Activated naive CD4-positive, alpha-beta T cell treated with anti-CD3 and anti-CD28 coated beads for 36 hours (primary cell): ENCODE measurements at places on chromosomes 16 and 17. TPM values are rescaled to one million over a fixed set of nuclear protein-coding genes. Genes with fewer than 3 reads are reported as not detected.

Gene SMIM5
- not detected for total RNA-seq

DNA sequence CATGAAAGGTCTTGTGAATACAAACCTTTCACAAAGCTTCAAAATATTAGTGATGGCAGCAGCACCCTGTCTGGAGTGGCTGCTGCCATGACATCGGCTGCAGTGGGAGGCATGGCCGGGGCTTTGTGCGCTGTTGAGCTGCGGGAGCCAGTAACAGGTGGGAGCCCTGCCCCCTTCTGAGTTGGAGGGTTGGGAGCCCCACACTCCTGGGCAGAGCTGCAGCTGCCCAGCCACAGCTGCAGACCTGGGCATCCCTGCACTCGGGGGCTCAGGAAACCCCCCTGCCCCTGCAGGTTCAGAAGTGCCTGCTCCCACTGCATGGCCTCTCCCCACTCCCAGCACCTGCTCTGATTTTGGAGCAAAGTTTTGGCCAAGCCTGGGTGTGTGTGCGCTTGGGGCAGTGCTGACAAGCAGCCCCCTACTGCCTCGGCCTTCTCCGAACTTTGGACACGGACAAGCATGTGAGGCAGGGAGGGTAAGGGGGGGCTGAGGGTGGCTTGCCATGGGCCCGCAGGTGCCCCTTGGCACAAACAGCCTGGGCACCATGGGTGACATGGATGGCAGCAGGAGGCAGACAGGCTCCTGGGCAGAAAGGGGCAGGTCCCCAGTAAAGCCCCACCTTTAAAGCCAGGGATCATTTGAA lies 42.7 kb downstream of the IST1 start:
- H3K4me1 ChIP-seq = peaks cover 5% of the 10 kb centered on the region
- no peaks in the 10 kb centered on the region for H3K27me3 ChIP-seq
- no peak overlapping the region for H3K4me3 ChIP-seq
- no peak for DNase-seq
- peaks cover 1% of the 10 kb centered on the region for H3K36me3 ChIP-seq
- no peak overlapping the region for H3K27ac ChIP-seq

- no peak for DNase-seq
- H3K4me3 ChIP-seq = no peak overlapping the region
- peaks cover 69% of the 10 kb centered on the region for H3K4me1 ChIP-seq
- no peaks in the 10 kb centered on the region for H3K27me3 ChIP-seq
- H3K27ac ChIP-seq = peak overlapping the region; percentile 41
- H3K36me3 ChIP-seq = peaks cover 36% of the 10 kb centered on the region
These were observed 5.9 kb downstream of the GSPT1 start for GRCh38 chr16:11909653-11910545.

GRCh38 chr16:68229431-68230175 lies 6.3 kb downstream of the ESRP2 start:
- peaks cover 5% of the 10 kb centered on the region for H3K36me3 ChIP-seq
- no peak overlapping the region for H3K4me3 ChIP-seq
- peak overlapping the region; percentile 53 for H3K27ac ChIP-seq
- peaks cover 42% of the 10 kb centered on the region for H3K4me1 ChIP-seq

GRCh38 chr17:869086-869485 lies 86.9 kb downstream of the MRM3 start:
- no peak overlapping the region for H3K27ac ChIP-seq
- DNase-seq = no peak
- H3K27me3 ChIP-seq = peaks cover 23% of the 10 kb centered on the region
- H3K4me3 ChIP-seq = no peak overlapping the region
- H3K4me1 ChIP-seq = peaks cover 7% of the 10 kb centered on the region

Gene TNFRSF13B
- total RNA-seq = not detected

DNA sequence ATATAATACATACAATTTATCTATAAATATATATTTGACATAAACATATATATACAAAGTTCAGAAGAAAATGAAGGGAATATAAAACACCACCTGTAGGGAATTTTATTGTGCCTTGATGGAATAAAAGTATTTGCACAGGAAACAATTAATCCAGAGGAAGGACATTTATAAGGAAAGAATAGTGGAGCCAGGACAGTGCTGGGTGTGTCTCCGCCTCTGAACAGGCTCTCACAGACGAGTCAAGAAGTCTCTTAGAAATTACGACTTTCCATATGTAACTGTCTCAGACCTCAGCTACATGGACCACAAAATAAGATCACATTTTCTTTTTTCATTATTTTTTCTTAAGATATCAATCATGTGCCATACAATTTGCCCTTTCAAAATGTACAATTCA lies 93.9 kb downstream of the TMEM114 start:
- DNase-seq = no peak
- no peaks in the 10 kb centered on the region for H3K4me1 ChIP-seq
- H3K27ac ChIP-seq = no peak overlapping the region
- H3K4me3 ChIP-seq = no peak overlapping the region

GRCh38 chr17:3954086-3954485 lies 10.2 kb downstream of the ATP2A3 start:
- H3K4me1 ChIP-seq = peaks cover 26% of the 10 kb centered on the region
- H3K4me3 ChIP-seq = no peak overlapping the region
- peaks cover 8% of the 10 kb centered on the region for H3K36me3 ChIP-seq
- DNase-seq = no peak
- no peak overlapping the region for H3K27ac ChIP-seq

GRCh38 chr17:51725185-51725584 lies 433.3 kb downstream of the CA10 start:
- peaks cover 2% of the 10 kb centered on the region for H3K27me3 ChIP-seq
- H3K27ac ChIP-seq = no peak overlapping the region
- H3K4me3 ChIP-seq = no peak overlapping the region
- H3K4me1 ChIP-seq = no peaks in the 10 kb centered on the region
- no peaks in the 10 kb centered on the region for H3K36me3 ChIP-seq

- no peak overlapping the region for H3K27ac ChIP-seq
- H3K4me3 ChIP-seq = no peak overlapping the region
- no peak for DNase-seq
- H3K36me3 ChIP-seq = peaks cover 7% of the 10 kb centered on the region
- no peaks in the 10 kb centered on the region for H3K27me3 ChIP-seq
These were observed 61.7 kb downstream of the GRB7 start for GRCh38 chr17:39799395-39799794.

DNA sequence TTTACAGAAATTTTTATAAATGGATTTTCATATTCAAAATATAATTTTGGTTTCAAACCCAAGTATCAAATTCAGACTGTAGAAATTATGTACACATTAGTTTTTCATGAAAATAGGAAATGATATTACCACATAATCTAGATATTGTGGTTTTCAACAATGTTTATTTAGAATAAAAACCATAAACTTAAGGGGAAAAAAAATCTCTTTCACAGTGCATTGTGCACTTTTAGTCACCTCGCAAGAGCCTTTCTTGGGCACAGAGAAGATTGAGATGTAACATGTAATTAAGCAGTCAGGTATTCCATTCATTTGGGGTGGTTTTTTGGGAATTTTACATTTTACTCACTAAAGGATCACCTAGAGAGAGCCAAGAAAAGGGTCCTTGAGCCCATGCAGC lies 104.0 kb downstream of the TANC2 start:
- no peak overlapping the region for H3K27ac ChIP-seq
- H3K36me3 ChIP-seq = peaks cover 2% of the 10 kb centered on the region

DNA sequence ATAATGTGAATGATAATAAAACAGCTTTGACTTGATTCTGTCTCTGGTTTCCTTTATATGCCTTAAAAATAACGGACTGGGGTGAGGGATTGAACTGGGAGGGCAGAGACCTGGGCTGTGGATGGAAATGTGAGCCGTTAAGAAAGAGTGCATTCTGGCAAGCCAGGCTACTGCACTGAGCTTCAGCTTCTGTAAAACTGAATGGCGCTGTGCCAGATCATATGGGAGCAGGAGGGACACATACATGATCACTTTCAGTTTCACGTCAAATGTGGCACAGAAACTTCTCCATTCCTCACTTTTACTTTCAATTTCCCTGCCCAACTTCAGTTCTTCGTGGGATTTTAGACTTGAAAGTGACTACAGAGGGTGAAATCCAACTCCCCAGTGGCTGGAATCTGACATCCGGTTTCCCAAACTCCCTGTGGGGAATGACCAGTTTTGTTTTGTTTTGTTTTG lies 1.1 kb downstream of the MT2A start:
- DNase-seq = peak; percentile 91
- H3K4me3 ChIP-seq = peak overlapping the region; percentile 88
- H3K27ac ChIP-seq = peak overlapping the region; percentile 88
- no peaks in the 10 kb centered on the region for H3K27me3 ChIP-seq

- peaks cover 12% of the 10 kb centered on the region for H3K4me1 ChIP-seq
- H3K36me3 ChIP-seq = no peaks in the 10 kb centered on the region
- no peak overlapping the region for H3K27ac ChIP-seq
- peaks cover 27% of the 10 kb centered on the region for H3K27me3 ChIP-seq
- DNase-seq = peak; percentile 78
These were observed 11.2 kb downstream of the ENPP7 start for GRCh38 chr17:79741751-79742588.

GRCh38 chr17:20825539-20825938 lies 217.3 kb downstream of the USP22 start:
- H3K4me1 ChIP-seq = no peaks in the 10 kb centered on the region
- H3K36me3 ChIP-seq = no peaks in the 10 kb centered on the region
- H3K27me3 ChIP-seq = peaks cover 8% of the 10 kb centered on the region
- DNase-seq = no peak

Gene FBXW10B
- total RNA-seq = 0.38 TPM

Gene ZG16B
- total RNA-seq = 0.64 TPM

GRCh38 chr17:75720656-75721462 lies at the start of gene ITGB4:
Gene ITGB4, plus strand, starts transcription at chr17:75721459. Its CDS starts 3,245 bp downstream, at chr17:75724704.
- H3K27me3 ChIP-seq = peaks cover 6% of the 10 kb centered on the region
- DNase-seq = peak; percentile 68
- no peak within 1 kb of the TSS for H3K27ac ChIP-seq
- peaks cover 2% of the 10 kb centered on the region for H3K4me1 ChIP-seq
- no peaks in the 10 kb centered on the region for H3K36me3 ChIP-seq

DNA sequence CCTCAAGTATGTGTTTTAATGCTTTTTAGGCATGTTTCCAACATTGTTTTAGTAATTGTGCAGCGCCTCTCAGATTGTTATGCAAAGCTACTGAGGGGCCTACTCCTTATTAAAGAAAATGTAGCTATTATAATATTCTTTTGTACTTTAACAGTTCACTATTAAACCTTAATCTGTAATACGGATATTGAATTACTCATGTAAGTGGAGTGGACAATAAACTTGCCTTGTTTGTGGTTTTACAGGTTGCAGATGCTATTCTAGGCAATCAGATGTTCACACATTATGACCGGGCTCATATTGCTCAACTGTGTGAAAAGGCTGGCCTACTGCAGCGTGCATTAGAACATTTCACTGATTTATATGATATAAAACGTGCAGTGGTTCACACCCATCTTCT lies 41.0 kb downstream of the PTRH2 start:
- H3K27me3 ChIP-seq = no peaks in the 10 kb centered on the region
- H3K4me3 ChIP-seq = no peak overlapping the region
- peaks cover 15% of the 10 kb centered on the region for H3K4me1 ChIP-seq
- H3K27ac ChIP-seq = no peak overlapping the region
- H3K36me3 ChIP-seq = peaks cover 20% of the 10 kb centered on the region
